ENCODE measurements at places on chromosomes 1 and 21.

- no peak for DNase-seq
These were observed 25.2 kb downstream of the COL6A1 start for GRCh38 chr21:46006547-46007491.

DNA sequence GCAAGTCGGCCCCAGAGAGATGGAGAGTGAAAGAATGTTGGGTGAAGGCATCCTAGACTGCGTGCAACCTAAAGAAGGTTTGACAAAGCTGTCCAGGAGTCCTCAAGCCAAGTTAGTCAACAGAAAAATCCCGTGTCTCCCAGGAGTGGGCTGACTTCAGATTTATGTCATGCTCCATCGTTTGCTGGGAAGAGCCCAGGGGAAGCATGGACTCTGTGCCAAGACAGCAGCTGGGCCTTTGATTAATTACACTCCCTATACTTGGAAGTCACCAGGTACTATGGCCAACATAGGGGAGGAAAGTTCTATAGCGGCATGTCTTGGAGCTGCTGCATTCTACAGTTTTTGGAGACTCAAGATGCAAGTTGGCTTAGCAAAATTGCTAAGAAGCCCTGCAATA, 247.4 kb downstream of the KAZN start:
- peak; percentile 35 for DNase-seq

DNA sequence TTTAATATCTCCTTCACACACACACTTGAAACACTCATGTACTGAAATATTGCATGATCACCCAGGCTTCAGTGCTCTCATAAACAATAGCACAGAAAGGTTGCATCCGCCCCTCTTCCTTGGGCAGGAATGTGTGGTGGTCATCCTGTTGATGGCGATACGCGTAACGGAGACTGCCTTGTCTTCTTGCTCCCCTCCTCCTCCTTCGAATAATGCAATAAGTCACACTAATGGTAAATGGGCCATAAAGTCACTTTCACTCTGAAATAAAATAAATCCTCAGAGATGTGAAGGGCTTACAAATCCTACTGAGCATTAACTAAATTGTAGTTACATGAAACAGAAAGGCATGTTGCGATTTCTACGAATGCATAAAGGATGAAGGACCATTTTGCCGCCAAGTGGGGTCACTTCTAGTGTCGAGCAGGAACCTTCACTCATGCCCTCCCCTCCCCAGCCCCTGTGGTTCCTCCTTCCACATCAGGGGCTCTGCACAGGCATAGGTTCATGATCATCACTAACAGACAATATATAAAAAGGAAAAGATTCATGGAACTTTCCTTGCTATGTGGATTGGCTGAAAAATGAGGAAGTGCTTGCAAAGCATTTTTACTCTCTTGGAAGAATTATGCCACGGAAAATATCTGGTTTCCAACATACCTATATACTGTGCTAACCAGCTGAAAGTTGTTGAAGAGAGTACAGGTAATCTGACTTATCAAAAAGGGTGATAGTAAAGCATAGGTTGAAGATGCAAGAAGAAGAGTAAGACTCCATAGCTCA, 1.2 kb upstream of the PGBD5 start:
- DNase-seq: no peak

DNA sequence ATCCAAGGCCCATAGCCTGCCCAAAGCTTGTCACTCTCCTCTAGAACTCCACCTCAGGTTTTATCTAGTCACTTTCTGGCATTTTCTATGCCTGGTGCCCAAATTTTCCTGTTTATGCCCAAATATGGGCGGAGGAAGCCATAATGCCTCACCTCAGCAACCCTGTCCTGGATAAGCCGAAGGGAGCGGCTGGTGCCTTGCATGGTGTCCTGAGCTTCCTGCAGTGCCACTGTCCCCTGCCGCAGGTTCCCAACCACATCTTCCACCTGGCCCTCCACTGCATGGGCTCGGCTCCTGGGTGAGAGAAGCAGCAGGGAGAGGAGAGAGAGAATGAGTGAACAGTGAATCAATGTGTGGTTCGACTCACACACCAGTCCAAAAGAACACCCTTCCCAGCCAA, 34.2 kb downstream of the CAMK1G start:
- DNase-seq: no peak

DNA sequence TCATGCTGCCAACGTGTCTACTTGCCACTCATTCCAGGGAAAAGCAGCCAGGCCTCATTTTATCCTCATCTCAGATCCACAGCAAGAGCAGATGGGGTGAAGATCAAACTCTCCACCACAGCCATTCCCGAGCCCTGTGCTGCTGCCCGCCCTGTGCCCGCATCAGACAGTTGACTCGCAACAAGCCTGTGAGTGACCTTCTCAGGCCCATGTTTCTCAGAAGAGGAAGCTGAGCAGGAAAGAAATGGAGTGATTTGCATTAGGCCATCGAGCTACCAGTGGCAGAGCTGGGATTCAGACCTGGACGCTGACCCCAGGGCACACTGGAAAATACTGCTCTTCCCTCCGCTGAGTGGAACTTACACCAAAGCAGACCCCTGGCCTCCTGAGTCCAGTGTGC, 1.2 kb downstream of the CNR2 start:
- no peak for DNase-seq

GRCh38 chr1:4001461-4001860, 101.4 kb upstream of the C1orf174 start:
- DNase-seq: no peak

- DNase-seq: peak; percentile 74
These were observed 470 bp downstream of the RPRD2 start for GRCh38 chr1:150364231-150365003.

GRCh38 chr1:5296095-5296494, 641.7 kb downstream of the AJAP1 start:
- no peak for DNase-seq

- no peak for DNase-seq
These were observed 18.6 kb downstream of the TMEM81 start for GRCh38 chr1:205065666-205066065.

- no peak for DNase-seq
These were observed 78.6 kb downstream of the MAN1C1 start for GRCh38 chr1:25695090-25695770.

GRCh38 chr1:232283864-232284263, 346.1 kb downstream of the SIPA1L2 start:
- DNase-seq: no peak

GRCh38 chr1:79259390-79260336, 253.1 kb upstream of the ADGRL4 start:
- no peak for DNase-seq

DNA sequence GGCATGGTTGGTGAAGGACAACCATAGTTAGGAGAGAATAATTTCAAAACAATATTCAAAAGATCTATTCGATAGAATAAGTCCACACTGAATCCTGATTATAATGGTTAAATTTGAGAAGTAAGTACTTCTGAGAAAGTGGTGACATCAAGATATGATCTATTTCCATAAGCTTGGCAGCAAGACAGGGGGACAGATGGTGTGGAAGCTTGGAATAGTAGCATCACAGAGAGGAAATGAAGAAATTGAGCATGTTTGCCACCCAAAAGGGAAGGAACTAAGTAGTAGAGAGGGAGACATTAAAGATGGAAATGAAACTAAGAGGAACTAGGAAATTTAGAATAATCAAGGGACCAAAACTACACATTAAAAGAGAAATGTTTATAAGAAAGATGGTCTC, 94.5 kb downstream of the OLFM3 start:
- peak; percentile 97 for DNase-seq

DNA sequence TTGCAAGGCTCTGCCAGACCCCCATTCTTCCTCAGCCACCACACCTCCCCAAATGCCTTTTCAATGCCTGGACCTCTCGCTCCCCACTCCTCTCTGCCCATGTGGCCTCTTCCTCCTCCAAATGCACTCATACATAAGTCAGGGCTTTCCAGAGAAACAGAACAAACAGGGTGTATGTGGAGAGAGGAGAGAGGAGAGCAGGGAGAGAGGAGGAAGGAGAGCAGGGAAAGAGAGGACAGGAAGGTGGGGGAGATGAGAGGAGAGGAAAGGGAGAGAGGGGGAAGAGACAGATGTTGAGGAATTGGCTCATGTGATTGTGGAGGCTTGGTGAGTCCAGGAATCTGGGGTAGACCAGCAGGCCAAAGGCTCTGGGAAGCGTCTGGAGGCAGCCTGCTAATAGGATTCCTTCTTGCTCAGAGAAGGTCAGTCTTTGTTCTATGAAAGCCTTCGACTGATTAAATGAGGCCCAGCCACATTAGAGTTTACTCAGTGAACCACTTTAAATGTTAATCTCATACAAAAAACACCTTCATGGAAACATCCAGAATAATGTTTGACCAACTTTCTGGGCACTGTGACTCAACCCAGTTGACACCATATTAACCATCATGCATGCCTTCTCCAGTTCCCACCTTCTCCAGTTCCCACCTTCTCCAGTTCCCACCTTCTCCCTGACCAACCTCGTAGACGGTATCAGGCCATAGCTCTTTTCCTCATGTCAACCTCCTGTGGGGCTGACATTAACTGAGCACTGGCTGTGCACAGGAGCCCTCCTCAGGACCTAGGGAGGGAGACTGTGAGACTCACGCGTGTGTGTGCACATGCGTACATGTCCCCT, 11.3 kb upstream of the LGR6 start:
- no peak for DNase-seq

GRCh38 chr1:233664804-233665574, 51.1 kb downstream of the KCNK1 start:
- peak; percentile 40 for DNase-seq

- DNase-seq: no peak
These were observed 25.5 kb downstream of the TUFT1 start for GRCh38 chr1:151565502-151566189.

- no peak for DNase-seq
These were observed 21.0 kb downstream of the C1orf87 start for GRCh38 chr1:60052601-60053000.

- no peak for DNase-seq
These were observed 112.5 kb downstream of the ADSS2 start for GRCh38 chr1:244339073-244339692.

DNA sequence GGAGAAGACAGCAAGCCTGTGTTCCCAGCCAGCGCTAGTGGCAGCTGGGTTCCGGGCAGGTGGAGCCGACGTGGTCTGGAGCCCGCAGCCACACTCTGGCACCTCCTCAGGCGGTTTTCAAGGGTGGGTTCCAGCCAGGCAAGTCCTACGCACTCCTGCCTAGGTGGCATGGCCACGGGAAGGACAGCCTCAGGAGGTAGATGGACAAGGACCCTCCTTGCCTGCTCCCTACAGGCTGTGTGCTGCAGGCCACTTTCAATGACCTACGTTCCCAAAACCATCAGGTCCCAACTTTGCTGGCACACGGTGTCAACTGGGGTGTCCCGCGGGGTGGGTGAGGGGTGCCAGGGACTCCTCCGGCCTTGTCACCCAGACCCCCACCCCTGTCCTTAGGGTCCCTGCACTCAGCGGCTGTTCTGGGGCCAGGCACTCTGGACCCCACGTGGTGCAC, 6.7 kb upstream of the PTGER3 start:
- DNase-seq: no peak

- no peak for DNase-seq
These were observed 348.7 kb downstream of the RPS6KC1 start for GRCh38 chr1:213399695-213400094.

GRCh38 chr1:162417650-162418049, 5.7 kb upstream of the SH2D1B start:
- no peak for DNase-seq

DNA sequence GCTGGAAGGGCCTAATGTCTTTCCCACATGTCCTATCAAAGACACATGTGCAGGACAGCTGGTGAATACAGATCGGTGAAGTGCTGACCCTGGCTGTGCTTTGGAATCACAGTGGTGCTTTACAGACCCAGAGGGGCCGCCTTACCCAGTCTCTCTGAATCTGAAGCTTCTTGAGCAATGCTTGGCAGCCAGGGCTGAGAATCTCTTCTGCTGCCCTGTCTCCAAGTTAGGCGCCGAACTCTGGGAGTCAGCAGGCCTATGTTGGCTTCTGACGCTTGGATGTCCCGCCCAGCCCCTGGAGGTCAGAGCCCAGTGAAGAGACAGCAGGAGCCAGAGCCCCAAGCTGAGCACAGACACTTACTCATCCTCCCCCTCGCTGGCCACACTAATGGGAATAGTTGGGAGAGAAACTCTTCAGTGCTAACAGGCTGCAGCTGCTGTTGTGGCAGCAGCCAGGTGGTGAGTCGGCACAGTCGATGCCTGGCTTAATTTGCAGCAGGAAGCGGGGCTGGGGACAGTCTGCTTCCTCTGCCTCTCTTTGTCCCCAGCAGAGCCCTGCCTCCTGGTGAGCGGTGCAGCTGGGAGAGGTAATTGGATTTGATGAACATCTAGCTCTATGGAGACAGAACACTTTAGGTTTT, 68.1 kb downstream of the URB2 start:
- DNase-seq: peak; percentile 93

GRCh38 chr1:185610954-185611353, 123.2 kb upstream of the HMCN1 start:
- DNase-seq: no peak

- no peak for DNase-seq
These were observed 24.0 kb upstream of the C1orf21 start for GRCh38 chr1:184362876-184363275.

GRCh38 chr21:16800536-16801275, 712.1 kb upstream of the CXADR start:
- no peak for DNase-seq

DNA sequence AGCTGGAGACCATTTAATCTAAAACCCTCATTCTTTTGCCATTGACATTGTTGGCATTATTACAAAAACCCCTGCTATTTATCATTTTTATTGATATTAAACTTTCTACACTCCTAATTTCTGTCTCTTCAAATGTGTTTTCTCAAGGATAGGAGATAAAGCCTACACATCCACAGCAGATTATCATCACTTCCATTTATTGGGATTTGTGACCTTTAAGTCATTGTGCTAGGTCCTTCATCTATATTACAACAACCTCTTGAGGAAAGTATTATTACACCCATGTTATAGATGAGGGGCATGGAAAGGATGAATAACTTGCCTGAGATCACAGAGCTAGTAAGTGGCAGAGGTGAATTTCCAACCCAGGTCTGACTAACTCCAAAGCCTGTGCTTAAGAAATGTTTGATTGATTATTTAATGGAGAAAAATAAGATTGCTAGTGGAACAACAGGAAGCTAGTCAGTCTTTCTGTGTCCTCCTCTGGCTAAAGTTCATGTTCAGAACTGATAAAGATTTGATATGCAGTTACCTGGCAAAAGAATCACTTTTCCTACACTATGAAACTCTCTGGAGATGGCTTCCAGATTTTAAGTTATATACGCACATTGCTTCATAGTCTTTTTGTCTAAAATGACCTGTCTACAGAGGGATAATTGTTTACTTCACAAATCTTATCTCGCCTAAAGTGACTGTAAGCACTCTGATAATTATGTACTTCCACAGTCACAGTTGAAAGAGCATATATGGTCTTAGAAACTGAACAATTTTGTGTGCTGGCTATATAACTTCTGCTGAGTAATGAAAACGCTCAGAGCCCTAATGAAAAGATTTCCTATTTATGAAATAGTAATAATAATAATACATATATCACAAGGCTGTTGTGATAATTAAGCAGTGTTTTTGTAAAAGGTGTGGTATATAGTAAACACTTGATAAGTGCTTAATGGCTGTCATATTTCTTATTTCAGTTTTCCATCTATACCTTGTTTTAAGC, 15.0 kb downstream of the FMO5 start:
- no peak for DNase-seq

GRCh38 chr1:39270368-39270767, 65.9 kb downstream of the MACF1 start:
- no peak for DNase-seq

- DNase-seq: no peak
These were observed 46.9 kb downstream of the PTP4A2 start for GRCh38 chr1:31891280-31891679.

- DNase-seq: no peak
These were observed 44.1 kb downstream of the S100B start for GRCh38 chr21:46560568-46561444.

GRCh38 chr1:234719454-234720251, 109.7 kb upstream of the IRF2BP2 start:
- no peak for DNase-seq

- DNase-seq: no peak
These were observed 48.8 kb upstream of the HMGB4 start for GRCh38 chr1:33815061-33815460.

All from NCI-H446 treated with DMSO at 0.1 percent for 48 hours (cell line).